ENCODE measurements at places on chromosomes 12 and 14.

- DNase-seq: no peak
Observed at GRCh38 chr14:81315341-81315740, 84.8 kb downstream of the STON2 start.

GRCh38 chr14:101060171-101060601 lies 156.7 kb upstream of the RTL1 start:
- DNase-seq: no peak

GRCh38 chr12:113609692-113610469 lies 138.2 kb upstream of the LHX5 start:
- no peak for DNase-seq

DNA sequence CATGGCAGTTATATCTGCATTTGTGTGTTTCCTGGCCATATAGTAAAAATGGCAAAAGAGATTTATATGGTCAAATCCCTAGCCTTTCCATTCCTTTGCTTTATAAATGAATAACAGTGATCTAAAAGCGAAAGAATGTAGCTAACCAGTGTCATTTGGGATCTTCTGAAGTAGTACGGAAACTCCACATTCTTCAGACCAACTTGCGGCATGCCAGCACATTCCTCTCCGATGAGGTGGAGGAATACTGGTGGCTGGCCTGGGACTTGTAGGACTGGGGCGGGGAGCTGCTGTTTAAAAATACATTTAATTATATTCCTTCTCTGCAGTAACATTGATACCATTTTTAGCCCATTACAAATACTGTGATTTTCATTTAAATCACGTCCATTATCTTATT lies 85.3 kb downstream of the SAMD4A start:
- DNase-seq: no peak

Measured in activated T-helper 1 cell treated with anti-CD3 and anti-CD28 coated beads, Interleukin-2, amount 50 U/mL, for 16 hours (primary cell).